ENCODE measurements at places on chromosomes 2 and 18.

- no peak for DNase-seq
Observed at GRCh38 chr2:239752951-239753350, 272.2 kb downstream of the NDUFA10 start.

DNA sequence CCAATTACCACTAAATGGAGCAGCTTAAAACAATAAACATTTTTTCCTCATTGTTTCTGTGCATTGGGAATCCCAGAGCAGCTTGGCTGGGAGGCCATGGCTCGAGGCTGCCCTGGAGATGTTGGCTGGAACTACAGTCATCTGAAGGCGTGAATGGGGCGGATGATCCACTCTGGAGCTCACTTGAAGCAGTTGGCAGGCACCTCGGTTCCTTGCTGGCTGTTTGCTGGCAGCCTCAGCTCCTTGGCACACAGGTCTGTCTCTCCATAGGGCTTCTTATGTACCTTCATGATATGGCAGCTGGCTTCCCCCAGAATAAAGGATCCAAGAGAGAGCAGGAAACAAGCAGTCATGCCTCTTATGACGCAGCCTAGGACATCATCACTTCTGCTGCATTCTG, 227.0 kb upstream of the COPS8 start:
- DNase-seq = no peak

DNA sequence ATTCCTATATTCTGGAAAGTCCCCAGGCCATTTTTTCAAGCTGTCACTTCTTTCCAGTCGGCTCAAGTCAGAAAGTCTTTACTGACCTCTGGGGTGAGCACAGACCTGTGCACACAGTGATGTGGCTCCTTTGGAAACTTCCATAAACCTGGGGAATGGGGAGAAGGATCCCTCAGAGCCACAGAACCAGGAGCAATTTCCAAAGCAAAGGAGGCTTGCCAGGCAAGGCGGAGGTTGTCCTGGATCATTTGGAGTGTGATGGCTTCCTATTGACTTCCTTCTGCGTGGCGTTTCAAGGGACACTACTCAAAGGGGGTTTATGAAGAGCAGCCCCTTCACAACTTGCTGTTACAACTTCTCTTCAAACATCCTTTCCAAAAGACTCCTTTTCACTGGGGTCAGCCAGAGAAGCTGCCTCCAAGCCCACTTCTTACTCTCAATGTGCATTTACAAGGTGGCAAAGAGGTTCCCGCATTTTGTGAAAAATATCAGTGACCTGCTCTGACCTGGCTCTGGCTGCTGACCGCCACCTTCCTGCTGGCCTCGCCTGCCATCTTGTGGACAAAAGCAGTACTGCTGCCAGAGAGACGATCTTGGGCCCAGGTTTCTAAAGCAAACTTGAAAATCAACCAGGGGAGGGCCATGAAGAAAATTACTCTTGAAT, 18.2 kb upstream of the TMEM247 start:
- DNase-seq = no peak

- no peak for DNase-seq
Observed at GRCh38 chr18:56309104-56309503, 329.3 kb downstream of the TXNL1 start.

- DNase-seq = no peak
Observed at GRCh38 chr2:144550911-144551310, 31.0 kb upstream of the ZEB2 start.

GRCh38 chr18:76357585-76358260, 137.3 kb downstream of the ZNF516 start:
- DNase-seq = no peak

DNA sequence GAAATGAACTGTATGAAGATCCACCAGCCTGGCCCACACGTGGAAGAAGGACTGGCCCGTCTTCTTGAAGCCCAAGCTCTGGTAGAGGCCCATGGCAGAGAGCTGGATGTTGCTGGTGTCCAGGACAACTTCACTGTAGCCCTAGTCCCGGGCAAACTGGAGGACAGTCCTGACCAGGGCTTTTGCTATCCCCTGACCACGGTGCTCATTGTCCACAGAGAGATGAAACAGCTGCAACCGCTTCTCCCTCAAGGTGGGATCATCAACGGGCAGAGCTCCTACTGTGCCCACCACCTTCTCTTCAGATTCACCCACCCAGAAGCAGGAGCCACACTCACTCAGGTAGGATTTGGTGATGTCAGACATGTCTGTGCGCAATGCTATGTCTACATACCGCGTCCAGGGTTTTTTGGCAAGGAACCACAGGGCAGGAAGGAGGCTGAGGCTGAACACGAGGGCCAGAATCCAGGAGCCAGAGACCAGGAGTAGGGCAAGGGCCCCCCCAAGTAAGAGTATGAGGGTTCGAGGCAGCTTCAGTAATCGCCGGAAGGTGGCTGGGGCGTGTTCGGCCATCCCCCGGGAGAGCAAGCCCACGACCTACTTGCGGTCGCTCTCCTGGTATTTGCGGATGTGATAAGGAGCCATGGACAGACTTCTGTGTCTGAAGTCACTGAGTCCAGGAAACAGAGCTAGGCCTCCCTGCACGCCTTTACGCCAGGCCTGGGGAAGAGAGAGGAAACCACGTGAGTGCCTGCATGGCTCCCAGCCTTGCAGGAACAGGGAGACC, 36.3 kb downstream of the TPRKB start:
- no peak for DNase-seq

GRCh38 chr18:10965119-10965518, 184.2 kb downstream of the PIEZO2 start:
- no peak for DNase-seq

GRCh38 chr2:224101820-224102630, 62.9 kb upstream of the SERPINE2 start:
- peak; percentile 80 for DNase-seq

GRCh38 chr18:6574631-6575030, 154.9 kb upstream of the ARHGAP28 start:
- no peak for DNase-seq

DNA sequence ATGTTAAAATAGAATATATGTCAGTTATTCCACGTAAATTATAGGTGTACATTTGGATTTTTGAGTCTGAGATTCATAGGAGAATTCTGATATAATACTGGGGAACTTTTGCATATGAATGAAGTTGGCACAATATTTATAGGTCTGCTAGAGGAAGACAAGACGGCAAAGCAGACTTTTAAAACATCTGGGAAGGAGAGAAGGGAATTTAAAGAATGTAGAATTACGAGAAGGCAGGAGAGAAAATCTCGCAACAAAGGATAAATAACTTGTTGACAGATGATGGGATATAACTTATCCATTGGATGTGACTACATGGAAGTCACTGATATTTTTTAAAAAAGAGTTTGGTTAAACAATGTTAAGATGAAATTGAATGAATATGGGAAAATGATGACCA, 615.6 kb downstream of the ERBB4 start:
- DNase-seq = no peak

DNA sequence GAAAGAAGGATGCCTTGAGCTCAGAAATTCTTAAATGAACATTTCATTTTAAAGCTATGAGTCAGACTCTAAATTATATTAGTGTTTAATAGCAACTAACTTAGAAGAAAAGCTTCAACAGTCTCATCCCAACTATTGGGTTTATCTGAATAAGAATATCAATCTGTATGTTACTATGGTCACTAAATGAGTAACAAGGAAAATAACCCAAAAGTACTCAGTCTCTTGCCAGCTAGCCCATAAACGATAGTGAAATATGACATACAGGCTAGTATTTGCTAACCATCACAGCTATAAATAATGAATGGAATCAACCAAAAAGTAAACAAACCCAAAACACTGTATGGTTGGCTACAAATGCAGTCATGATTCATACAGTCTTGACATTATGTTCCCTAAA, 174.9 kb downstream of the RAB3GAP1 start:
- DNase-seq = no peak

DNA sequence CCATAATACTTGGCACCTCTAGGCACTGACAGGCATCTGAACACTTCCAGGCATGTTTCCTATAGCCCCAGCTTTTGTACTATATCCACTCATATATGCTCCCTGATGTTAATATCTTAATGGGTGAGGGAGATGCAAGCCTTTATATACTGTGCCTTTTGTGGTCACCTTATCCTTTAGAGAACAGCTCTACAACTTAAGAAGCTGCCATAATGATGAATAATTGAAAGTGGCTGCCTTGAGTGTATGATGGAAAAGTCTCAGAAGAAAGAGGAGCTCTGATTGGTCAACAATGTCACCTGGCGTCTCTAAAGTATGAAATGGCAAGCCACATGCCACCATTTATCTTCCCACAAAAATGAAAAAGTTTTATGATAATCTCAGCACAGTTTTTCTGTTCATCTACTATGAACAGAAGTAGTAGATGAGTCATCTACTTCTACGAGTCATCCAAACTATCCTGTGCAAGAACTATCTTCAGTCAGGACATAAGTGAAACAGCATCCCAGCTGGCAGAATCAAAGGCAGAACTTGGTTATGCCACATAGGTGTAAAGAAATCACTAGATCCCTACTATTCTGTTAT, 997.9 kb upstream of the CELF4 start:
- no peak for DNase-seq

GRCh38 chr18:37667836-37668235, 102.2 kb upstream of the CELF4 start:
- no peak for DNase-seq

DNA sequence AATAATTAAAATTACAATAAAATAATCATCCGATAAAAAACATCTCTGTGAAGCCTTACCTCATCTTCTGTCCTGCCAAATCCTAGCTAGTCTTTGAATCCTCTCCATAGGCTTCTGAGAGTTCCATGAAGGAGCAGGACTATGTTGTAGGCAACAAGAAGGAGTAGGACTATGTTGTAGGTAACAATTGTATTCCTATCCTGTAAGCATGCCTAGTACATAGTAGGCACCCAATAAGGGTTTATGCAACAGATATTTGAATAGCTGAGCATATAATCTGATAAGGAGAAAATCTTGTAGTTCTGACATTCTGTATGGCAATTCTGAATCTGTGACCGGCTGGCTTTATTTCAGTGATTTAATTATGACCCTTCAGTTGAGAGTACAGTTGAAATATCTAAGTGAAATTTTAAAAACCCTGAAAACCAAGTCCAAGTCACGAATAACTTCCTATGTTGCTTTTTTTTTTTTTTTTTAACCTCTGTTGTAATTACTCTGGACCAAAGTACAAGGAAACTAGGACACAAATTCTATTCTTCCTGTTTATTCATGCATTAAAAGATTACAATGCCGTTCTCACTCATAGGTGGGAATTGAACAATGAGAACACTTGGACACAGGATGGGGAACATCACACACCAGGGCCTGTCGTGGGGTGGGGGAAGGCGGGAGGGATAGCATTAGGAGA, 27.8 kb downstream of the VWA3B start:
- DNase-seq = no peak

DNA sequence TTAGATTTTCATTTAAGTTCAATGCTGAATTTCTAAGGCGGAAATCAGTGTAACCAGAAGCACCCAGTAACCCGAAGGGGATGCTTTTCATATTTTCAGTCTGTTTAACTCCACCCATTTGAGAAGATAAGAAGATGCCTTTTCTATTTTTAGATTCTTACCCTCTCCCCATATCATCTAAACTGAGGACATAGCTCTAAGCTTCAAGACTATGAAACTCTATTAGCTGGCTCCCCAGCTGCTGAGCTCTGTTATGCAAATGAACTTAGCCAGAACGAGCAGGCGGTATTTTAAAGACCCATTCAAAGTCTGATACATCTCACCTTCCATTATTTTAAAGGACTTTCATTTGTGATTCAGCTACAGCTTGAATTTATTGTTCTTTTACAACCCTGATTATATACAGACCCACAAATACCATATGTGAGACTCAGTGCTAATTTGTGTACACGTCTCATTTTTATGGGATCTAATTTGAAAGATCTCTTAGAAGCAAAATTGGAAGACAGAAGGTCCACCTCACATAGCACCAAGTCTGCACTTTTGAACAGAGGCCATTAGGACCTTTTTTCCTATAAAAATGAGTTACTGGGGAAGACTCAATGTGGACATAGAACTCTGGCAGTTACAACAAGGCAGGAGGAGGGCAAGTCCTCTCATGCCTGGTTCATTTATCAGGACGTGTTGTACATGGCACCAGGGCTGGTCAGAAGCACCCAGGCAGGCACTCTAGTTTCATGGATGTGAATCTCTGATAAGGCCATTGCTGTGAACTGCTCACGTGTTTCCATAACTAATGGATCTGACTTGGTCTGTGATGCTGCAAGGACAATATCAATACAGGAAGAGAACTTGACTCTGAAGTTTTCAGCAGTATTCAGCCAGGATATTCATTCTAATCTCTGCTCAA, 16.3 kb downstream of the CDC42EP3 start:
- no peak for DNase-seq

GRCh38 chr2:137566387-137566786, 397.9 kb upstream of the HNMT start:
- no peak for DNase-seq

Measured in epithelial cell of proximal tubule (primary cell).